Gastroesophageal sphincter (tissue), 4 donors: ENCODE measurements at places on chromosomes 4 and X. TPM values are rescaled to one million over a fixed set of nuclear protein-coding genes. Genes with fewer than 3 reads are reported as not detected.

GRCh38 chr4:38768968-38769394 lies 13.8 kb downstream of the TLR10 start:
- ATAC-seq: peak; percentile 84

DNA sequence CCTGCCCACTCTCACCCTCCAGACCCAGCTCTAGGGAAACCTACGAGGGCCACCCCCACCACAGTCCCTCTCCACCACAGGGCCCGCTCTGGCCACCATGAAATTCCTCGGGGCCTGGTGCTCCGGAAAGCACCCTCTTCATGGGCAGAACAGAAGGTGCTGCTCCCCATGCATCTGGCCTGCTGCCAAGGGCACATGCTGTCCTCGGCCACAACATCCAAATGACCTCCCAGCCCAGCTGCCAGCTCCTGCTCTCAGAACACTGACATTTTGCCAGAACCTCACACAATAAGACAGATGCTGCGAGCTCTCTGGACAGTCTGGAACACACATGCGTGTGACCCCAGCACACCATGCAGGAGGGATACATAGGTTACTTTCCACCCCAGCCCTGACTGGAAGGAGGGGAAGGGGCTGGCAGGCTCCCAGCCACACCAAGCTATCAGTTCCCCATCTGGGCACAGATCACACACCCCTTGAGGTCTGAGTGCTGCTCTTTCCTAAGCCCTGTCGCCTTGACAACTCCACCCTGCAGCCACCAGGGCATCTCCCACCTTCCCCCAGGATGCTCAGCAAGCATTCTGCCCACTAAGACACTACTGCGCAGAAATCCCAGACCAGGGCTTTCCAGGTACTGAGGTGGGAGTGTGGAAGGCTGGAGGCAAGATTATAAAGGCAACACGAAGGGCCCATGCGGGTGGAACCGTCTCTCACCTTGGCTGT lies 5.8 kb downstream of the CCNQ start:
- no peak for ATAC-seq

- no peak for ATAC-seq
Observed at GRCh38 chr4:109321232-109321631, 18.8 kb upstream of the COL25A1 start.

DNA sequence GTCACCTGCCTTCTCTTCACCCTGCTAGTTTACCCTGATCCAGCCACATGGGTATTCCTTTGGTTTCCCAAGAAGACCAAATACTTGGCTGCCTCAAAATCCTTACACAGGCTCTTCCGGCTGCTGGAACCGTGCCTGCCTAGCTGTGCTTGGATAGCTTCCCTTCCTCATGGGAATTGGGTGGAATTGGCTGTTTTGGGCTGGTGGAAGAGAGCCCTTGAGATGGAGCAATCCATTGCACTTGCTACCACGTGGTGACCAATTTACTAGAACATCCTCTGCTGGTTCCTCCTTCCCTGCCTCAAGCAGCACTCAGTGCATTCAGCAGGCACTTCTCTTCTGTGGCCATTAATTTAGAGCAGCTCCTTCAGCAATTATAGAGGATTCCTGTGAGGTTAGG lies 119.3 kb upstream of the AP1S2 start:
- ATAC-seq: peak; percentile 68

GRCh38 chrX:57453901-57454300 lies 137.9 kb upstream of the ZXDB start:
- no peak for ATAC-seq

- no peak for ATAC-seq
Observed at GRCh38 chr4:134546279-134546678, 344.7 kb upstream of the PABPC4L start.

DNA sequence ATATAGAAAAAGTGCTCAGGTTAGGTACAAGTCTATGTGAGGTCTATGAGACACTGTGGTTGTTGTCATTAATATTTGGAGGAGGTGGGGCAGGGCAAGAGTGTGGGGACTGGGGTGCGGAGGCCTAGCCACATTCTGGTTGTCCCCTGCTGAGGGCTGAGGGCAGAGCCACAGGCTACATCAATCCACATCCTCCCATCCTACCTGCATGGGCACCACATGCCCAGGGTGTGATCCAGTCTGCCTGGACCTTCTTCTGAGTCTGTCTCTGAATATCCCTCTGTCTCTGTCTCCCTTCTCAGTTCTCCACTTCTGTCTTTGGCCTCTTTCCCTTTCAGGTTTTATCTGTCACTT lies 1.2 kb upstream of the GATA1 start:
- no peak for ATAC-seq

- ATAC-seq: no peak
Observed at GRCh38 chrX:38276089-38276488, 51.2 kb downstream of the RPGR start.

- ATAC-seq: no peak
Observed at GRCh38 chr4:139311909-139312308, 9.6 kb upstream of the NDUFC1 start.

DNA sequence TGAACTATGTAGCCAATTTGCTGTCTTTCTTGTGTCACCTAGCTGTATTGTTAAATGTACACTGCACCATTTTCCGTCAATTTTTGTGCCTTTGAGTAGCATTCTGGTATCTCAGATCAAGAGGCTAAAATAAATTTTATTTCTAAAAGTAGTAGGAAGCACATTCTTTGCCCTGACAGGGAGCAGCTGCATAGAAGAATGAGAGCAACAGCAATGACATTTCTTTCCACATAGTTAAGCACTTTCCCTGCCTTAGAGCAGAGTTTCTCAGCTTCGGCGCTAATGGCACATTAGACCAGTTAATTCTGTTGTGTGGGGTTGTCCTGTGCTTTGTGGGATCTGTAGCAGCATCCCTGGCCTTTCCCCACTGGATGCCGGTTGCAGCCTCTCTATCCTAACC lies 173.9 kb downstream of the CHIC2 start:
- ATAC-seq: no peak

DNA sequence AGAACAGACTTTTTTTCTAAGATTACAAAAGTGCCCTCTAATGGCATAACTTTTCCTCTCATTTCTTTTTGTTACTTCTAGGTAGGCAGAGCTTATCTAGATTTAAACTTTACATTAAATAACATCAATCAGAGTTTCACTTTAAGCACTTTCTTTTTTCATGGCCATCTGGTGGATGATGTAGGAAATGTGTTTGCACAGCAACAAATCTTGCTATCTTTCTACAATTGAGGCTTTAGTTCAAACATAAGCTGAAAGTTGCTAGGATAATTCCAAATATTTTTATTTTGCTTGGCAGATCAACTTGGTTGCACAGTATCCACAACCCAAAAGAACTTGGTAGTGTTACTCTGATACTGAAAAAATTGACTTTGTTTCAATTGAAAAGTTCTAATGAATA lies 22.0 kb downstream of the NDNF start:
- no peak for ATAC-seq

DNA sequence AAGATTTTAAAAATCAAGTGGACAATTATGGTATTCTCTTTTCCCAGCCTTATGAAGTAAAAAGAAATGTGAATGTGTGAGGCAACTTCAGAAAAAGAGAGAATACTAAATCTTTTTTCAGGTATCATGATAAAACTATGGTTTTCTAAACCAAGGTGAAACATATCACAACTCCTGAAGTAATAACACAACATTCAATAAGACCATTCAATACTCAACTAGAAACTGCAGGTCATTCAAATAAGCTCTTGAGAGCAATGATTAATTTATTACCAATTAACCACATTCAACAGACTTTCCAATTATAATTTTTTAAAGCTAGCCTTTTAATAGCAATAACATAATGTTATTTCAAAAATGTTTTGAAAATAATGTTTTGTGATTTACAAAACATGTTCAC lies 35.8 kb downstream of the SLC10A7 start:
- ATAC-seq: no peak

GRCh38 chr4:8349664-8350236 lies 80.2 kb downstream of the HTRA3 start:
- ATAC-seq: no peak

DNA sequence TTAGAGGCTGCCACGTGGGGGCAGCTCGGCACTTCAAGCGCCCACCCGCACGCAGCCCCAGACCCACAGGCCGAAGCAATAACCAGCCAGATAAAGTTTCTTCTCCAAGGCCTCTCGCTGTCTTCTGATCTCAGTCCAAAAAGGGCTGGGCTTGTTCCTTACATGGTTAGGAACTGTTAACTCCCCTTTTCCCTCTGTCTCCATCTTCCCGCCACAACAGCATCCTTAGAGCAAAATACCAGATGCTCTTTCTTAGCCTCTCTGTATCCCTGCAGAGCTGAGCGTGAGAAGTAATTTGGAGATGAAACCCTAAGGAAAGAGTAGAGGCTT lies 23.4 kb upstream of the KIAA1210 start:
- ATAC-seq: no peak

DNA sequence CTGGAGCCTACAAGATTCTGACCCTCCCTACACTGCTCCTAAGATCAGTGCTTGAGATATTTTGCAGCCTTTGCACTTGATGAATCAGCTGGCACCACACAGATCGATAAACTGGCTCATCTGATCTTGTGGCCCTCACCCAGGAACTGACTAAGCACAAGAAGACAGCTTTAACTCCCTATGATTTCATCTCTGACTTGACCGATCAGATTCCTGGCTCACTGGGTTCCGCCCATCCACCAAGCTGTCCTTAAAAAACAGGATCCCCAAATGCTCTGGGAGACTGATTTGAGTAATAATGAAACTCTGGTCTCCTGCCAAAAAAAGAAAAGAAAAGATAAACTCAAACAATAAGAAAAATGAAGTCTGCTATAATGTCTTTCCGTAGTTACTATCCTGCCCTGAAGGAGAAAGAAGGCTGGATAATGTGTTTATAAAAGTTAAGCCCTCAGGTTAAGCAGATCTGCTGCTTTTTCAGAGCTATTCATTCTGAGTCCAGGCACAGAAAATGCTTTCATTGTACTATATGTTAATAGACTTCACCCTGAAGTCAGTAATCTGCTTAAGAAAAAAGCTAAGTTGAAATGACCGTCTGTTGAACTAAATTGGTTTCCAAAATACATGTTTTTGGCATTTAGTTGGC lies 795.2 kb downstream of the TRIML1 start:
- no peak for ATAC-seq

DNA sequence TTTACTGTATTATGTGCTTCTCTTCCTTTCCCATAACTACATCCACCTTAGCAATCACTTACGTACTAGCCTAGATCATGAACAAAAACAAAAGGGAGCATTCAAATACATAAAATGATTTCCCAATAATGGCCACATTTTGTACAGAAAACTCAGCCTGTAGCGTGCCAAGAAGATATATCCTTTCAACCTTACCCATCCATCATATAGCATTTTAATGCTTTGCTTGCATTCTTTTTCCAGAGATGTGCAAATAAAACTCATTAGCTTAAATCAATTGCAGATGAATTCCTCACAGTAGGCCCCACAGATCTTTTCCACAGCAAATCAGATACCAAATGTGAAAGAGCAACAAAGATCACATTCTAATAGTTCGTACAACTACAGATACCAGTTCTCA lies 20.8 kb downstream of the GRSF1 start:
- no peak for ATAC-seq

GRCh38 chr4:60930866-60931265 lies 269.3 kb upstream of the ADGRL3 start:
- ATAC-seq: no peak

- no peak for ATAC-seq
Observed at GRCh38 chrX:17036171-17036961, 89.9 kb downstream of the REPS2 start.

DNA sequence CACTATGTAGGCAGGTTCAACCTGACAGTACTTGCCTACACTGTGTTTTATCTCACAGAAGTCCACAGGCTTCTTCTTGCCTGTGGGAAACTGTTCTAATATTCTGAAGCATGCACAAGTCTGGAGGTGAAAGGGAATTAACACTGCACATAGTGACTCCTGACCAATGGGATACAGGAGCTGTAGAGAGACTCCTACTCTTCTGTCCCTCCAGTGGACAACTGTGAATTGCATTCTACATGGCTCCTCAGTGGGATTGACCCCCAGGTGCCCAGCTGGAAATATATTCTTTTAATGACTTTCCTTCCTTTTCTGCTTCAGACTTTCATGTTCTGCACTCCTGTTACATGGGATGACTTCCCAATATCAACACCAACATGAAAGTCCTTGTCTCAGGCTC lies 8.2 kb upstream of the YIPF6 start:
- ATAC-seq: no peak

GRCh38 chrX:102978594-102978993 lies 41.5 kb downstream of the RAB40AL start:
- no peak for ATAC-seq

GRCh38 chr4:185023471-185023870 lies 5.2 kb downstream of the HELT start:
- ATAC-seq: no peak

DNA sequence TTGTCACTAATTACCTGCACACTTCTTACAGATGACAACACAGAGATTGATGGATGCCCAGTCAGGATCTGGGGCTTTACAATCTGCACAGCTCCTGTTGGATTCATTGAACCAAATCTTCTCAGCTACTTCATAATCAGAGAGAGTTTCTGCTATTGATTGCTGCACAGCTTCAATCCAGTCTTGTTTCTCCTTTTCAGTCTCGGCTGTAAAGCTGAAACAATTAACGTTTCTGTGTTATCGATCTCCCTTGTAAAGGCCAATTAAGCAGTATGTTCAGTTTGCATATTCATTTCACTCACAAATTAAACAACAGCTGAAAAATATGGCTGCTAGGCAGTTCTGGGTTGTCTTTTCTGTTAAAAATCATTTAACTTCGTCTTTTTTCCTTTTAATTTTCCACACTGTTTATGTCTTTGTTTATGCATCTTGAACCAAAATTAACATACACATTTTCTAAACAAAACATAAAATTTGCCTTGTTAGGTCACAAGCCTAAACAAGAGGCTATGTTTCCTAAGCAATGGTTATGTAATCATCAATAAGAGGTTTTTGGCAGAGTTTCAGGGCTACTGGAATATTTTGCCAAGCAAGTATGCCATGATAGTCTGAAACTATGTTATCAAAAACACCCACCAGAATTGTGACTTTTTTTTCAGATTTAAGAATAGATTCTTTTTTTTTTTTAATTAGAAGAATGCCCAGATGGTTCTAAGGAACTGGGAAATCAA lies 79.2 kb downstream of the ARAP2 start:
- ATAC-seq: no peak

DNA sequence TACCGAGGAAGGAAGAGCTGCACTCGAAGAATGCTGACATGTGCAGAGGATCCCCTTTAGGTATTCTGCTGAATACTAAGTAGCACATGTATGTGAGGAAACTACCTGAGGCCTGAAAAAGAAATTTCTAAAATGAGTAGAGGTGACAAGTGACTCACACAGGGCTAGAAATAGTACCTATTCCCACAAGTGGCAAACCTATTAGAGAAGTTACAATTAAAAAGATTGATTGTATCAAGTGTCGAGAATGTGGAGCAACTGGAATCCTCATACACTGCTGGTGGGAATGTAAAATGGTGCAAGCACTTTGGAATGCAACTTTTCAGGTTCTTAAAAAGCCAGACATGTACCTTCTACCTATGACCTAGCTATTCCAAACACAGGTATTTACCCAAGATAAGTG lies 47.4 kb downstream of the CCSER1 start:
- no peak for ATAC-seq

GRCh38 chr4:83207497-83208101 lies 77.0 kb downstream of the COQ2 start:
- no peak for ATAC-seq

GRCh38 chrX:30572678-30573077 lies 4.9 kb downstream of the TASL start:
- no peak for ATAC-seq

The CPXCR1 gene
- not detected for total RNA-seq

The AKAP17A gene
- 31.8 TPM for total RNA-seq

The VSIG4 gene
- 162 TPM for total RNA-seq

The ANAPC10 gene
- 39.2 TPM for total RNA-seq

The CTAG2 gene
- total RNA-seq: not detected

The PRRG3 gene
- total RNA-seq: 0.74 TPM

The CABS1 gene
- total RNA-seq: not detected

The MSANTD1 gene
- total RNA-seq: 1.5 TPM
